RCC 7860 (cell line): ENCODE measurements at places on chromosomes 5 and 9.
A peak's percentile ranks its signal among the peaks of the same experiment; 100 is the strongest.

- DNase-seq = no peak
These were observed 198.5 kb downstream of the CACNA1B start for GRCh38 chr9:138075961-138076649.

GRCh38 chr5:177474846-177475562, 1.6 kb upstream of the DBN1 start:
- DNase-seq = no peak

GRCh38 chr5:157821822-157822622, 36.9 kb downstream of the CLINT1 start:
- no peak for DNase-seq

DNA sequence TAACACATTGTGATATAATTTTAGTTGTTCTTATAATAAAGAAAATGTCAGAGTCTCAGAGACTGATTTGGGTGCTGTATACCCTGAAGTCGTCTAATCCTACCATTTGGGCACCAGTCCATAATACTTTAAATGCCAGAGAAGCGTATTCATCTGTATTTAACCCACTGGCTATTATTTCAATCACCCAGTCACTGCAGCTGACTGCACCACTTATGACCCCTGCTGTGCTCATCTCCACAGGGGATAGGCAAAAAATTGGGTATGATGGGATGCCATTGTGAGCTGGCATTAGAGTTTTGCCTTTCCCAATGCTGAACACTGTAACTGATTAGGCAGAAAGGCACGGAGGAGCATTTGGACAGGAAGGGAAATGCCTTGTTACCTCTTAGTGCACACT, 599.7 kb downstream of the CAAP1 start:
- peak; percentile 98 for DNase-seq

DNA sequence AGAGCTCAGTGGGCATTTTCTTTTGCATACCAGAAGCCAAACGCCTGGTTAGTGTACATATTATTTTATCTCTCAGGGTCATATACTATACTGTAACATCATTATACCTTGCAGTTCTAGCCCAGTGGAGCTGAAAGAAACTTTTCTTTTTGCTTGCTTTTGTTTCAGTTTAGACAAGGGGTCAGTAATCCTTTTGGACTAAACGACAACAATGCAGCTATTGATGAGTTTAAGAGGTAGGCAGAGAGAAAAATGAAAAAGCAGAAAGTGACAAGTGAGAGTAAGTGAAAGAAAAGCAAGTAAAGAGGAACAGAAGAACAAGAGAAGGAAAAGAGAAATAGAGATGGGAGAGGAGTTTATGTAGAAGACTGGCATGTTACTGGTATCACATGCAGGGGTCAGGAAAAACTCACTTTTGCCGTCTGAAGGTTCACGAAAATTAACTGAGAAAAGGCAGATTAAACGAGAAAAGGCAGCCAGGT, 47.4 kb upstream of the TENT2 start:
- DNase-seq = no peak

GRCh38 chr5:58182287-58182841, 277.5 kb downstream of the PLK2 start:
- DNase-seq = peak; percentile 7

GRCh38 chr5:89929173-89929572, 480.4 kb downstream of the CETN3 start:
- DNase-seq = no peak

- no peak for DNase-seq
These were observed 17.5 kb downstream of the VLDLR start for GRCh38 chr9:2638871-2639673.

DNA sequence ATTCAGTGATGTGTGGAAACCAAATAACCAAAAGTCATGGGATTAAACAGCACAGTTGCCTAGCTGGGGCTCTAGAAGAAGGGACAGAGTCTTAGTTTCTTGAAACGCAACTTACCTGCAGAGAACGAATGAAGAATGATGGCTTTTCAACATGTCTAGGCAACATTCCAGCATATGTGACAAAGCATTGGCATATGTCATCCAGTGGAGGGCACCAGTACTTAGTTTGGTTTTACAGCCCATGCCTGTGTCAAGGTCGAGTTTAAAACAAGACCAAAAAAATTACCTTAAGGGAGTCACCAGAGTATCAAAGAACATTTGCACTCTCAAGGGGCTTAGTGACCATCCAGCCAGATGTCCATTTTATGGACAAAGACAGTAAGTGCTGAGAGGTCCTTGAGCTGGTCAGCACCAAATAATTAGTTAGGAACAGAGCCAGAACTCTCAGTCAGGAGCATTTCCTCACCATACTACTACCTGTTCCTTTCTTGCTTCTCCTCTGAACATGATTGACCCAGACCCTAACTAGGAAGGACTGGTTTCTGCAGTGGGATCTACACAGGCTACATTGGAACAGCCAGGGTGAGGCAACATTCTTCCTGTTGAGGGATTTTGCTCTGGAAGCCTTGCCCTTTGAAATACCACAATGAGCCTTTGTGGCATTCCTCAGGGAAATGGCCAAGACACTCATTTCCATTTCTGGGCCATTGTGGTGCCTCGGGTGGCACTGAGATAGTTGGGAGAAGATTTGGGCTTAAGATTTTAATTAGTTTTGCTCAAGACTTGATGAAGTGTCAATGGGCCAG, 75.4 kb upstream of the ANKH start:
- DNase-seq = no peak

DNA sequence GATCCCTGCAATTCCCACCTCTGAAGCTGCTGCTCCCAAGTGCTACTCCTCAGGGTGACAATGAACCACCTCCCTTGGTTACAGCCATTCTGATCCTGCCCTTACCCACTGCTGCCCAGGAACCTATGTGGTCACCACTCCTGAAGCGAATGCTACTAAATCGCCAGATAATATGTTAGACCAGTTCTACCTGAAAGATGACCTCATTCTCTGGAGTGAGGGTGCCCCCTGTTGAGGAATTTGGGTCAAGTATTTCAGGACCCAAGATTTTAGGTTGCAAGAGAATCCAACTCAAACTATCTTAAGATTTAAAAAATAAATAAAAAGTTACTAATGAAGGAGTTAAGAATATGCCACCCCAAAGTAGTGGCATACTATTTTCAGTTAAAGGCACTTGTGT, 5.8 kb upstream of the SNAPC3 start:
- no peak for DNase-seq

DNA sequence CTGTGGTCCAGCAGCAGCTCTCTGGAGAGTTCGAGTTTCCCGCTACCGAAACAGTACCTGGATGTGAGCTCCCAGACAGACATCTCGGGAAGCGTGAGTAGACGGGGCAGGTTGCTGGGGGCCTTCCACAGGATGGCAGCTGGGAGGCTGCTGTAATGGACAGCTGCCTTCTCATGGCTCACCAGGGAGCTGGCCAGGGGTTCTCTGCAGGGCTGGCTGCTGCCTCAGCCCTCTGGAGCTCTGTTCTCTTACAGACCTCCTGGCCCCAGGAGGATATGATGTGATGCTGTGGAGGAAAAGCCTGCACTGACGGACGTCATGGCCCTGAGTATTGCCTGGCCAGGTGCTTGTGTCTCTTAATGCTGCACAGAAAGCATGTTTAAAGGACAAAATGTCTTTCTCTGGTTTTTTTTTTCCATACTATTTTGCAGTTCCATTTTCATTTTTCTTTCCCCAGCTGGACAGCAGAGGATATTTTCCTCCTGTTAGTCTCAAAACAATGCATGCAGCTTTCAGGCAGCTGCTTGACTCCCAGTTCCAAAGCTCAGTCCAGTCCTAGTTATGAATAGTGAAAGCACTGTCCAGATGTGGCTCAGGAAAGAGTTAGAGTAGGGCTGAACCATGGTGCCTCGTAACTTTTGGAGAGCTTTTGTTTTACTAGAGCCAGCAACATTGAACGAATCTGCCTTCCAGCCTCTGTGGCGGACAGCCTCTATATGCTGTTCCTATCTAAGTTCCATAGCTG, 77.5 kb upstream of the RARS1 start:
- DNase-seq = no peak

DNA sequence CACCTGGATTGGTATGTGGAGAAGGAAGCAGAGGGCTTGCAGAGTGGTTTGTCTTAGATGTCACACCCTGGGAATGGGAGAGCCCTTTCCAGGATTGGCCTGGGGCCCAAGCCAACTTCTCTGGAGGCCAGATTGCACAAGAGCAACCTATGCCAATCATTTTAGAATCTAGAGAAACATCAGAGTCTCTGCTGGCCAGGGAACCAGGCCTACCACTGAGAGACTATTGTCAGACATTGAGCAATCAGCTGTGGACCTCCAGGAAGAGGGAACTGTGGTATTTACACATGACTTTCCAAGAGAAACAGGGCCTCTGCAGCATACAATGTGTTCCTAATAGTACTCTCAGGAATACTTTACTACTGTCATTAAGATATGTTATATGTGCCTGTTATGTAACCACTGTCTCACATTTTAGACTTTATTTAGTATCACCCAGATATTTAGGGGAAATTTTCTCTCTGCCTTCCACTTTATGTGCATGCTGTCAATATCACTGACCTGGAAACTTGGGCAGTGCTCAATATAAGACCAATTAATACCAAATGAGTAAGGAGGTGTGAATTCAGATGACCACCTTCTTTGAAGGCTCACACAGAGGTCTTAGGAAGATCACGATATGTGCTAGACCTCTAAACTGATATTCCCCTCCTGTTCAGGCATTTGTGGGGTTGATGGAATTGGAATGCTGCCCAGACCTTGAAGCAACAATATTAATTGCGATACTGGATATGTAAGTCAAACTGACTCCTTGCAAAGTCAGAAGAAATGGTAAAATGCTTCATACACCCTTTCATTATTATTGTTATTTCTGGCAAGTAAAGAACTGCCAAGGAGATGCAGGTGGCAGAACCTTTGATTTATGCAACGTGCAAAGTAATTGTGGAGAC, 20.5 kb upstream of the CCL28 start:
- DNase-seq = peak; percentile 78

DNA sequence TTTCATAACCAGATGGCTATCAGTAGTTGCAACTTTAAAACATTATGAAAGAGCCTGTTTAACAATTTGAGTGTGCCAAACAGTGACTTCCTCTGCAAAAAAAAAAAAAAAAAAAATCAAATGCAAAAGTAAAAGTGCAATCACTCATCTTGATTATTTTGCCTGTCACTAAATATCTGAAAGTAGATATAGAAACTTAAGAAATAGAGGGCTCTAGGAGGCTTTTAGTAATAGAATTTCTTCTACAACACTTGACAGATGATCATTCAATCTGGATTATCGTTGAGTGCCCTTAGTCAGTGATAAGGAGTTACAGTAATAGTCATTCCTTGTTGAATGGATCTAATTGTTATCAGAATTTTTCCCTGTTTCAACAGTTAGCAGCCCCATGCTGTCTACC, 101.8 kb downstream of the CETN3 start:
- no peak for DNase-seq

DNA sequence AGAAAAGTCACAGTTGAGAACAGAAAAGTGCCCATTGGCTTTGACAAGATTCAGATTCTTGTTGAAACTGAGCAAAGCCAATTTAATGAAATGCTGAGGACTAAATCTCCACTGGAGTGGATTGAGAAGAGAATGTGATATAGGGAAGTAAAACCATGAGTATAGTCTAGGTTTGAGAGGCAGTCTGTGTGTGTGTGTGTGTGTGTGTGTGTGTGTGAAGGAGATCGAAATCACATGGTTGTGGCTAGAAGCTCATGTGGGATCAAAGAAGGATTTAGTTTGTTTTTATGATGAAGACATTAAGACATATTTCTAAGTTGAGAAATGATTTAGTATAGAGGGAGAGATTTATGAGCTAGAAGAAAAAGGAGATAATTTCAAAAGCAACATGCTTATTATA, 275.7 kb upstream of the DAB2 start:
- DNase-seq = no peak

GRCh38 chr5:43729846-43730478, 127.0 kb downstream of the NNT start:
- DNase-seq = peak; percentile 57

DNA sequence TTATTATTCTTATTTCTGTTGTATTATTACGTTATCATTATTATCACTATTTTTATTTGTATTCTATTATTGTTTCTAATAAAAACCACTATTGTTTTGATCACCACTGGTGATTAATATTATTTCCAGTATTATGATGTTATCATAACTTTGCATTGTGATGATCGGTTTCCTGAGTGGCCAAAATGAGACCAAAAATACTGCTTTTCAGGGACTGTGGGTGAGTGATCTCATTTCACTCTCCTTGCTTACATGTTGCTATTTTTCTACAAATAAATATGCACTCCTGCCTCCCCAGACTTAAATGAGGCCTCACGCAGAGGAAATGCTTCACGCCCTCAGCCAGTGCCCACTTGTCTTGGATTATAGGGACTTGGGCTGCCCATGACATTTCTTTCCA, 78.4 kb downstream of the LRSAM1 start:
- DNase-seq = no peak

DNA sequence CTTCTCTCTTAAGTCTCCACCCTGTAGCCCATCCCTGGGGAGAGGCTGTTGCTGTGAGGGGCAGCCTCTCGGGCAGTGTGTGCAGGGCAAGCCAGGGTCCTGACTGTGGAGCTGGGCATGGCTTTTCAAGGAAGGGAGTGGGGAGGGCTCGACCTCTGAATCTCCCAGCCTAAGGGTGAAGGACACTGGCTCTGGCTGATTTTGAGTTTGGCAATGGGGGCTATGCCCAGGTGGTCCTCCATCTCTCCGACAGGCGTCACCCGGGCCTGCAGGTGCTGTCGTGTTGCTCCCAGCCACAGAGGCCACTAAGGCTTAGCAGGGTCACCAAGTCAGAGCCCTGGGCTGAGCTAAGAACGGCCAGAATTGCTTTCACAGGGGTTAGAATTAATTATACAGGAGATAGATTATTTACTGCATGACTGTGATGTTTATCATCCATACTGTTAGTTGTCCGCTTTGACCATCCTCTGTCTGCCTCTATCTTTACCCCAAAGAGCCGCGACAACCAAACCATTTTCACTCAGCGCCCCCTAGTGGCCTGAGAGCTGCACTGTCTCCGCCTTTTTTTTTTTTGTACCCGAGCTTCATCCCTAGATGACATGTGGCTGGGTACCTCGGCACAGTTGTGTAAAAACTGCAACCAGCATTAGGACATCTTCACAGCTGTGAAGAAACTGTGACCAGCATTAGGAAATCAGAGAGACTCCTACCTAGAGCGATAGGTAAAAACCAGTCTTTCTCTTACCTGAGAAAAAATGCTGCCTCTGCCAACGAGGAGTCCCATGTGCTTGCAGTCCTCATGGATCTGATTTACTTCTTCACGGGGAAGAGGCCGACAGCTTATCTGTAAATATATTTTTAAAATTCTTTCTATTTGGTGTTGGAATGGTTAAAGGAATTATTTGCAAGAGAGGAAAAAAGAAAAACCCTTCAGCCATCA, 44.5 kb downstream of the AGXT2 start:
- peak; percentile 59 for DNase-seq

- DNase-seq = no peak
These were observed 76.0 kb downstream of the ARL15 start for GRCh38 chr5:54234304-54234933.

DNA sequence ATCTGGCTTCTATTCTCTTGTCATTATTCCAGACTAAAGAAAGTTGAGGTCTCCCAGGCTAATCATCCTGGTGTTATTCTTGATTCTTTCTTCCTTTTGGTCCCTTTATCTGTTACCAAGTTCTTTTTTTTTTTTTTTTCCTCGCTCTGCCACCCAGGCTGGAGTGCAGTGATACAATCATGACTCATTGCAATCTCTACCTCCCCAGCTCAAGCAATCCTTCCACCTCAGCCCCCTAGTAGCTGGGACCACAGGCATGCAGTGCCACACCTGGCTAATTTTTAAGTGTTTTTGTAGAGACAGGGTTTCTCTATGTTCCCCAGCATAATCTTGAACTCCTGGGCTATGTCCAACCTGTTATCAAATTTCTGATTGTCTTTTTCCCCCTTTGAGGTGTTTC, 126.6 kb upstream of the DHFR start:
- DNase-seq = peak; percentile 68
